ENCODE measurements at places on chromosomes 4 and X.
A peak's percentile ranks its signal among the peaks of the same experiment; 100 is the strongest.

DNA sequence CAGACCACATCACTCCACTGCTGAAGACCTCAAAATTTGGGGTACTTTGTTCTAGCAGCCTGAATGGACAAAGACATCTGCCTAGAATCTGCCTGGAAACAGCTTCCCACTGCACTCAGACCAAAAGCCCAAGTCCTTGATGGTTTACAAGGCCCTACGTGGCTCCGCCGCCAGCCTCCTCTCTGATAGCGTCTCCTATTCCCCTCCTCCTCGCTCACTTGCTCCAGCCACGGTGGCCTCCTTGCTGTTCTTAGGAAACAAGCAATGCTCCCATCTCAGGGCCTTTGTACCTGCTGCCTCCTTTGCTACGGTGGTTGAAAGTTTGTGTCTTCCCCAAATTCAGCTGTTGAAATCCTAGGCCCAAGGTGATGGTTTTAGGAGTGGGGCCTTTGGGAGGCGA is 34.7 kb upstream of the SORCS2 start:
- no peak for DNase-seq

DNA sequence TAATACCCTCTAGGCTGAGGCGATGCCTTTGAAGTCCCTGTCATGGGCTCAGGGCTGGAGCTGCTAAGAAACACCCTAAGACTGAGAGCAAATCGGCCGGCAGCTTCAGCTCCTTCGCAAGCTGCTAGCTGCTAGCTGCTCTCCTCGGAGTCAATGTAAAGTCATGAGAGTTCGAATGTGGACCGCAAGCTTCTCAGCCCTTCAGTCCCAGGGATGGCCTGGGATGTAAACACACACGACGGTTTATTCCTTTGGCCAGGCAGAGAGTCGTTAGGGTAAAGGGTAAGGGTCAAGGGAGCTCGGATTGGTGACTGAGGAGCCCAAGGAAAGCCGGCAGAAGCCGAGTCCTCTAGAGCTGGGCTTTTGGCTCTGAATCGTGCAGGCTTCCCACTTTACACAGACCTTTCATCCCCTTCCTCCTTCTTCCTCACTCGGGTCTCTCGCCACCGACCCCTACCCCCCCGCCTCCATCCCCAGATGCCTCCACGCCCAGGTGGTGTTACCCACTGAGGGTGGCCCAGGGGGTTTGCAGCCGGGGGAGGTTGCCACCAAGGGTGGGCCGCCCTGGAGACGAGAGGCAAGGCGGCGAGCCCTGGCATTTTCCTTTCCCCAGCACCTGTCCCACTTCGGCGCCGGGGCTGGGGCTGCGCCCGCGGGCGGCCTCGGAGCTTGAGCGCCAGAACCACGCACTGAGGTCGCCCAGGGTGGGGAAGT is 3.1 kb upstream of the BCORL1 start:
- peak; percentile 77 for DNase-seq

GRCh38 chrX:11386001-11386523 is 92.8 kb downstream of the AMELX start:
- no peak for DNase-seq

DNA sequence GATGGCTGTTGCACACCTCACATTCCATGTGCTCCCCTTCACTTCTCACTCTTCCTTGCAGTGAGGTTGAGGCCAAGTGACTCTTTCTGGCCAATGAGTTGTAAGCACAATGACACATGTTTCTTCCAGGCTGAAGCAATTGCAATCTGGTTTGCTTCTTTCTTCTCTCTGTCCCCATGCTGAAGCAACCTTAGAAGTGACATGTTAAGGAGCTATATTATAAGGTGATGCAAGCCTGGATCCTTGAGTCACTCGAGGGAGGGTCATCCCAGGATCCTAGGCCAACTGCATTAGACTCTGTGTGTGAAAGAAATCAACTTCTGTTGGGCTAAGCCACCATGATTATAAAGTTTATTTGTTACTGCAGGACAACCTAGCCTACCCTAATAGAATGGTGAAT is 45.5 kb upstream of the HS3ST1 start:
- DNase-seq = no peak

DNA sequence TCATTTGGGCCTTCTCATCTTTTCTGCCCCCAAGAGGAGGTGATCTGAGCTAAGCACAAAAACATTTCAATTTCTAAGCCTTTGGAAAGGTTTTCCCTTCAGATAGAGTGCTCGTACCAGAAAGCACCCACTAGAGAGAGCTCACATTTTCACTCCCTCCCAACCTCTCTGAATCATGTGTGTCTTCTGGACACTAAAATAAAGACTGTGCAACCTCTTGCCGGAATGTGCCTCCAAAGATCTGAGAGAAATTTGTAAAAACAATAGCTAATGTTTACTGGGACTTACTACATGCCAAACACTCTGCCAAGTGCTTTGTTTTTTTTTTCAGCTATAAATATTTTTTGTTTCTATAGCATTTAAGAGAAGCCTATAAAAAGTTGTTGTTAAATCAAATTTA is 120.6 kb upstream of the LNX1 start:
- DNase-seq = no peak

DNA sequence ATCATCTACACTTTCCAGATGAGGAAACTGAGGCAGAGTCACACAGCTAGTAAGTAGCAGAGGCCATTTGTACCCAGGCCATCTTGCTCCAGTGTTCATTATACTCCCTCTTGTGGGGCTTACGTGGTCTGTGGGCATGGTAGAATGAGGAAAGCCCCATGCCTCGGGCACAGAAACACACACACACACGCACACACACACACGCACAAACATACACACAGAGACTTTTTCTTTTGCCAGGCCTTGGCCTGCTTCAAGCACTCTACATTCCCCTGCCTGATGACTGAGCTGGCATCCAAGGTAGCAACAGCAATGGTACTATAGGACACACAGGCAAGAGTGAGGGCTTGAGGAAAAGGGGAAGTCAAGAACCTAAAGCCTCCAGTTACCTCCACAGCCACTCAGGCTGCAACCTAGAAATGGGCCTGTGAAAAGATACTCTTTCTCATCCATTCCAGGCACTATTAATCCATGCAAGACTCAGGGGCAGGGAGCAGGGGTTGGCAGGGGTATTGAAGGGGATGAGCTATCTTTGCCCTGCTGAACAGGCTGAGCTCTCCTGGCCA is 43.6 kb downstream of the STARD8 start:
- DNase-seq = no peak

All from upper lobe of left lung (tissue), 6 donors.